Stimulated activated CD4-positive, alpha-beta T cell treated with anti-CD3 and anti-CD28 coated beads, Interleukin-1b, Interleukin-23, amount 100 ng/mL, for 24 hours (primary cell): ENCODE measurements at places on chromosomes 1 and 21.

DNA sequence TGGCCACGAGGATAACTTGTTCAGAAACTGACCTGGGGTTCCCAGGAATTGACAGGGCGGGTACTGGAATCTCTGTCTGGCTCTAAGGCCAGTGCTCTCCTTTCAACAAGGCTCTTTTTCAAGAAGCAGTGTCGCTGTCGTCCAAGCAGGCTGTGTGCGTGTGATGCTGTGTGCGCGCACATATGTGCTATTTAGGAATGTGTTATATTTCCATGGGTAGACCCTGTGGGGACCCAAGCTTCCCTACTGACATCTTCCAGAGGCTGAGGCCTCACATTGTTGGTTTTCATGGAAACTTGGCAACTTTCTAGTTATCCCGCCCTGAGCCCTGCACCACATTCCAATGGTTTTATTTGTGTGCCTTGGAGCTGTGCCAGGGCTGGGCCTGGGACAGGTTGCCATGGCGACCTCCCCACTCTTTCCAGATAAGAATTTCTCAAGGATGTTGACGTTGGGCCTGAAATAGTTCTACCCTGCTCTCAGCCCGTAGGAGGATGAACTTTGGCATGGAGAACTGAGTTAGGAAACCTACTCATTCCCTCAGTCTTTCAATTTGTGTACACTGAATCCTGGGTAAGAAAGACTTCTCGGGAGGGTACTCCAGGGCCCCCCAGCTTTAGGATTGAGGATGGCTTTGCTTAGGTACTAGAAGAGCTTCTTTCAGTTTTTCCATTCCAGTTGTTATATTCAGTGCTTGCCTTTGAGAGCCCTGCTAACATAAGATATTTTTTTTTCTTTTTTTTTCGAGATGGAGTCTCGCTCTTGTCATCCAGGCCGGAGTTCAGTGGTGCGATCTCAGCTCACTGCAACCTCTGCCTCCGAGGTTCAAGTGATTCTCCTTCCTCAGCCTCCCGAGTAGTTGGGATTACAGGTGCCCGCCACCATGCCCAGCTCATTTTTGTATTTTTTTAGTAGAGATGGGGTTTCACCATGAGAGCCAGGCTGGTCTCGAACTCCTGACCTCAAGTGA lies 38.8 kb upstream of the SRSF10 start:
- DNase-seq, result no peak

GRCh38 chr1:15430787-15431570 lies 7.3 kb upstream of the CTRC start:
- DNase-seq, result peak; percentile 79

- no peak for DNase-seq
Measured at GRCh38 chr1:37437087-37437486, 37.3 kb upstream of the ZC3H12A start.

DNA sequence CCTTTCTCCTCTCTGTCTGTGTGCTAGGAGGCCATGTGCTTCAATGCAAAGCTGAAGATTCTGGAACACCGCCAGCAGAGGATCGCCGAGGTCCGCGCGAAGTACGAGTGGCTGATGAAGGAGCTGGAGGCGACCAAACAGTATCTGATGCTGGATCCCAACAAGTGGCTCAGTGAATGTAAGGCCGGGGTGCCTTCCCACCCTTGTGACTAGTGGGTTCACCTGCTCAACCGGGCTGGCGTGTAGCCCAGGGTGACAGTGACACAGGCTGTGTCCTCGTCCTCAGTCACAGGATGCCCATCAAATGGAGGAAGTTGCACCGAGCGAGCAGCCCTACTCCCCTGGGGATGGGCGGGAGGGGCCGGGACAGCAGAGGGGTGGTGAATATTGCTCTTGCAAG lies 544.1 kb downstream of the KIF26B start:
- no peak for DNase-seq

DNA sequence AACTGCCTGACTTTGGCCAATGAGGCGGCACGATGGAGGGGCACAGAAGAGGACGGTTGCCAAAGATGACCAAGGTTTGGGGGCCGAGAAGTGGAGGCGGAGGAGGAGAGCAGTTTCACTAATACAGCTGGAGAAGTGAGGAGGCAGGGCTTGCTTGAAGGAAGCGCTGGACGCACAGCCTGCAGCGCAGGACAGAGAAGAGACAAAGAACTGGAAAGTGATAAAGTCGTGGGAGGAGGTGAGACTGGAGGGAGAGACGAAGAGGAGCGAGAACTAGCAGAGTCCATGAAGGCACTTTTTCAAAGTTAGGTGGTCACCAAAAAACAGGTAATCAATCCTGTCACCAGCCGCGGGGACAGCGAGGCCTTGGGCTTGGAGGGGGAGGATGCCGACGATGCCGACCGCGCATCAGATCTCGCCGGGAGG lies 771 bp downstream of the PACC1 start:
- no peak for DNase-seq

GRCh38 chr1:111841746-111842145 lies 86.0 kb downstream of the DDX20 start:
- no peak for DNase-seq

DNA sequence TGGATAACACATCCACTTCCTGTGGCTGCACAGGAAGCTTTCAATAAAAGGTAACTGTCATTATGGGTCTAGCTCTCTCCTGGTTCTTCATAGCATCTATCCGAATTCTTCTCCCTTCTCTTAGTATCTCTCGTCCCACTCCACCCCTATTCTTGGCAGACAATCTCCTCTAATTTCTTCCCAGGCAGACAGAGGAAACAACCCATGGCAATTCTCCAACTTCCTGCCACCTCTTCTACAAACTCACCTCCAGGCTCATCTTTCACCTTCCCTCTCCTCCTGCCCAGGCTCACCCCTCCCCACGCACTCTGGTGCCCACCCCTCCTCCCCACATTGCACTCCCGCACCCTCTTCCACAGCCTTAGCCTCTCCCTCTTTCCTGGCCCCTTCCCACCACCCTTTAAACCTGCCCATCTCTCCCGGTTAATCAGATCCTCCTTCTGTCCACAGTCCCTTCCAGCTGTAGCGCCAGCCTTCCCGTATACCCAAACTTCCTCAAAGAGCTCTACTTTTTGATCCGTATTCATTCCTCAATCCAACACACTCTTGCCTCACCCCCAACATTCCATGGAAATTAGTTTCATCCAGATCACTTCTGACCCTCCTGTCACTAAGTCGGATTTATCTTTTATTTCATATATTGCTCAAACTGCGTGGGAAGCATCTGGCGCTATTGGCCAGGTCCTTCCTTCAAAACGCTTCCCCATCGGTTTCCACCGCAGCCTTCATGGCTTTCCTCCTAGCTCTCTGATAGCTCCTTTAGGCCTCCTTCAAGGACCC lies 25.9 kb downstream of the SHISA4 start:
- no peak for DNase-seq

- DNase-seq, result no peak
Measured at GRCh38 chr1:234437423-234438171, 41.4 kb downstream of the TARBP1 start.

DNA sequence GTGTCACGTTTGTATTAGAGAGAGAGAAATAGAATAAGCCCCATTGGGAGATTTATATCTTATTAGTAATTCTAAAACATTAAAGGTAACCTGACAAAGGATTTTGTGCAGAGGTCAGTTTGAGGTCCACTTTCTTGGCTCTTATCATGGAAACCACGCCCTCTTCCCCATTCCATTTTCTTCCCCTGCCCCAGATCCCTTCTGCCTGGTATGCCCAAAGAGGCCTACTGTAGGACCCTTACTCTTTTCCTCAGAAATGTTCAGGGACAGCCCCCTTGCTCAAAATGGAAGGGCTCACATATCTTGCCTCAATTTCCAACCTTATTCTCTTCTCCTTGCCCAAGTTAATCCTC lies 9.6 kb downstream of the CCDC185 start:
- no peak for DNase-seq

DNA sequence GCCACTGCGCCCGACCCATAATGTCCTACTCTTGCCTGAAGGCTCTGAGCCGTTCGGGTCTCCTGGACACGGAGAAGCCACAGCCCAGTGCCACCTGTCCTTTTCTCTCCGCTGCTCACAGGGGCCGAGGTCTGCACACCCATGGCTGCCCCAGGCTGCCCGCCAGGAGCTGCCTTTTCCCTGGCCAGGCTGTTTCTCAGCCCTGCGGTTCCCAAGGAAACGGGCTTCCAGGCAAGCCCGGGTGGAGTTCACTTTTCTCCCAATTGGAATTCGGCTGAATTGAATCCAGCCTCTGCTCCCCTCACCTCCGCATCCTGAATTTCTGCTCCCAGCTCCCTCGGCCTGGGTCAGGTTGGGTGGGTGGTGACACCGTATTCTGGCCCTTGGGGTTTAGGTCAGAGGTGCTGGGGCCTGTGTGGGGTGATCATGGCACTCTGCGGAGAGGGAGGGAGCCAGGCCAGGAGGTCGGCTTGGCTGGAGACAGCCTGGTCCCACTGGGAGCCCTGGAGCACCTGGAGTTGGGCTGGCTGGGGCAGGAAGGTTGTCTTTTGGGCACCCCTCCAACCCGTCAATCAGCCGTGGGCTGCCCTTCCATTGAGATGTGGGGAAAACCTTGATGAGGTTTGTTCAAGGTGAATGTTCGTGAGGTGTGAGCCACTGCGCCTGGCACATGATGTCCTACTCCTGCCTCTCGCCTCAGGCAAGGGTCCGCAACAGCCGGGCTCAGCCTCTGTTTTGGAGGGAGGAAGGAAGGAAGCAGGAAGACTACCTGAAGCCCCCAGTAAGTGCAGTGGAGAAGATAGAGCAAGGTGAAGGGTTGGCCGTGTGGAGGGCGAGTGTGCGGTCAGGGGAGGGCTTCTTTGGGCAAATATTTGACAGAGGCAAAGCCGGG lies 25.1 kb downstream of the RRP1 start:
- DNase-seq, result no peak

- no peak for DNase-seq
Measured at GRCh38 chr21:39467746-39468145, 16.0 kb downstream of the SH3BGR start.

DNA sequence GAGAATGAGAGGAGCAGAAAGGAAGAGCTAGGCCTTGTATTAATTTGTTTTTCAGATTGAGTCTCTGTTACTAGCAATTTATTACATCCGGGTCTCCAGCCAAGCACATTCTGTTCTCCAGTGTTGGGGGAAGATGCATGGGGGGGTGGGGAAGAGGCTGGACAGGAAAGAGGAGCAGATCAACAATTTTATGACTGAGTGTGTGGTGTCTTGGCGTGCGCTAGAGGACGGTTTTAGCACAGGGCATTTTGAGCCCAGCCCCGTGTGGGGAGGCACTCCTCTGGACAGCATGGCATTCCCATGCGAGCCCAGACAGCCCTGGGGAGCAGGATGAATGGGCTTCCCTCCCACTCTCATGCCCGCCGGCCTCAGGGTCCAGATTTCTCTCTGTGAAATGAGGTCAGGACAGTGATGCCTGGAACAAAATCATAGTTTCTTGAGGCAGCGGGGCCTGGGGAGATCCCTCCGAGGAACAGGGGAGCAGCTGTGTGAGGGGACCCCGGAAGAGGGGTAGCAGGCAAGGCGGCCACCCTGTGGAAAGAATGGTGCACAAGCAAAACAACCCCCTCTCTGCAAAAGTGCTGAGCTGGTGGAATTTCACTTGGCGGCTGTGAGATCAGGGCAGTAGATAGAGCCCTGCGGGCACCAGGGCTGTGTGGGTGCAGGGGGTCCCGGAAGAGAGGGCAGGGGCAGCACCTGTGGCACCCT lies 16.3 kb downstream of the SOX13 start:
- DNase-seq, result no peak

DNA sequence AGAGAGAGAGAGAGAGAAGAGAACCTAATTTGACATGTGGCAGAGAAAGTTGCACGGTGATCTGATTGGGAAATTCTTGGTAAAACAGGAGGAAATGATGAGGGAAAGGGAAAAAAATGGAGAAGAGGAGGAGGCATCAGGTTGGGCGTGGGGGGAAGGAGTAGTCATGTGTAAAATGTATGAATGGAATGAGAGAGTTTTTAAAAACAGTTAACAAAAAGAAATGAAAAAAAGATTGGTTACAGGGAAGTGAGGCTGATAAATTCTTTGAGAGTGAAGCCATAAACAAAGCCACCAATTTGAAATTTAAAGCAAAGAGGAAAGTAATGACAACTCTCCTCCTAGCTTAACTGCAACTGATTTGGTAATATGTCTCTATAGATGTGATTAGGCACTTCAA lies 409.2 kb downstream of the USH2A start:
- DNase-seq, result no peak

DNA sequence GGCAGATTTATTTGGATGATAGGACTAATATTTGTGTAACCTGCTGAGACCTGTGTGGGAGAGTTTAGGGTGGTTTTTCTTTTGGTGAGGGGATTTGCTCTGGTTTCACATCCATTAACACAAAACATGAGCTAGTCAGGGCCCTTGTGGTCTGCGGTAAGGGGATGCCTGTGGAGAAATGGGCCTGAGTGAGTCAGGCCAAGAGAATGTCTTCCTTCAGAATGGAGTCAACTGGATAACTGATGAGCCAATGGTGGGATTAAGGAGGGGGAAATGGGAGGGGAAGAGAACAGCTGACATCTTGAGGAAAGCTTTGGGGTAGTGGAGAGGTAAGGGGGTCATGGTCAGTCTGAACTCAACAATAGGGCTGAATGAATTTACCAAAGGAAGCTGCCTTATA lies 13.9 kb downstream of the WNT2B start:
- no peak for DNase-seq

DNA sequence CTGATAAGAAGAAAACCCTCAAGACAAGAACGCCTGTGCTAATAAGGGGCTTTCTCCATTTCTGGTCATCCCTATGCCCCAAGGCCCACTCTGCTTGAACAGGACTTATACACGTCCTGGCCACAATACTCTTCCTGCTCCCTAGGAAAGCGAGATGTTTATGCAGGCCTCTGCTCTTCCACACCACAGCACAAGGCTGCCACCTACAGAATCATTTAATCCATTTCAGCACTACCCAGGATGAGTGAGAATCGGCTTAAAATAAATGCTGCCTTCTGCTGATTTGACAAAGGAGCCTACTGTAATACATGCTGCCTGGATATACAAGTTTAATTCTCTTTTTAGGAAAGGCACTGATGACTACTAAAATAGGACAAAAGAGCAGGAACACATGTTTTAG lies 29.4 kb downstream of the FRRS1 start:
- no peak for DNase-seq

GRCh38 chr1:168958562-168959289 lies 147.8 kb upstream of the ATP1B1 start:
- no peak for DNase-seq

DNA sequence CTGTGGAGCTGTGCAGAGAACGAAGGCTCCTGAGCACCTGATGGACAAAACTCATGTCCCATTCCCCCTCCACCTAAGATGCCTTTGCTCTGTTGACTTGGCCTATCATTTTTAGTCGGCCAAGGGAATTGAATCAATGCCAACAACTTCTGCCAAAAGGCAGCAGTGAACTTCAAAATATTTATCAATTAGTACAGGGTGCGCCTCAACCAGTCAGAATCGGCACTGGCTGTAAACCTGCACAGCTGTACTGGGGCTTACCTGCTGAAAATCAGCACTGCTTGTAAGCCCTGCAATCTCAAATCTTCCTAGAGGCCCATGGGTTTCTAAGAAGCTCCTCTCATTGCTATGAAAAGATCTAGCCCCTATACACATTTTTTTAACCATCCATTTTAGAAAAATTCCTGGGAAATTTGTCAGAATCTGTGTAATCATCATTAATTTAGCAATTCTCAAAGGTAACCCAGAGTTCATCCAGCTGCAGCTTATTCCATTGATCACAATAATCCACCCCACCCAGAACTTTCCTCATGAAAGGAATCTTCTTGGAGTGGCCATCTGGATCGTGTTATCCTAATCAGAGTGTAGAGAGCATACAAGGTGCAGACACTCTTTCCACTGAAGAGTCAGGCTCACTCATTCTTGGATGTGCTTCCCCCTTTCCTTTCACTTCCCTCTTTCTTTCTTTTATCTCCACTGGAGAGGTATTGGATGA lies 40.2 kb downstream of the ADAMTS1 start:
- DNase-seq, result no peak
